Liver (tissue), 10 donors: ENCODE measurements at places on chromosomes 16 and 17.
A peak's percentile ranks its signal among the peaks of the same experiment; 100 is the strongest.

DNA sequence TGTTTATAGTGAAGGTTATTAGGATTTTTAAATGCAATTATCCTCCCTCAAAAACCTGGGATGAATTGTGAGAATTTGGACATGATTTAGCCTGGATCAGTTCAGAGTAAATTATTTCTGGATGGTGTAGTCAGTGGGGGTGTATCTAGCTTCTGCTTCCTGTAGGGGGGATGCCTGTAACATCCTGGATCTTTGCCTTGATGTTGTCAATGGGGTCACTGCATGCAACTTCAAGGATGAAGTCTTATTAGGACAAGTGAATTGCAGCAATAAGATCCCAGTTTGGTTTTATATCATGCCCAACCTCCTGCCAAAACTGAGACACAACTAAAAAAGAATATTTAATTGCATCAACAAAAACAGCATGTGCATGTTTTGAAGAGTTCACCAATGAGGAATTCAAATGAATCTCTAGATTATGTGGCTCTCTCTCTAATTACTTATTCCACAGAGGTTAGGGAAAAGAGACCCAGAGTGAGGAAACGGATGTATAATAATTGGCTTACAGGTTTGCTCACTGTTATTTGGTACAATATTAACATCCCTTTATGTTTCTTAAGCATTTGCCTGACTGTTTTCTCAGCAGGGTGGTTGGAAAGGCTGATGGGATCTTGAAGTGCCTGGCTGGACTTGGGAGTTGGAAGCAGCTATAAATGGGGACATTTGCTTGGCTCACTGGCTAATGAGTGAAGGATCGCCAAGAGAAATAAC is 159.8 kb downstream of the HS3ST3B1 start:
- DNase-seq: no peak

DNA sequence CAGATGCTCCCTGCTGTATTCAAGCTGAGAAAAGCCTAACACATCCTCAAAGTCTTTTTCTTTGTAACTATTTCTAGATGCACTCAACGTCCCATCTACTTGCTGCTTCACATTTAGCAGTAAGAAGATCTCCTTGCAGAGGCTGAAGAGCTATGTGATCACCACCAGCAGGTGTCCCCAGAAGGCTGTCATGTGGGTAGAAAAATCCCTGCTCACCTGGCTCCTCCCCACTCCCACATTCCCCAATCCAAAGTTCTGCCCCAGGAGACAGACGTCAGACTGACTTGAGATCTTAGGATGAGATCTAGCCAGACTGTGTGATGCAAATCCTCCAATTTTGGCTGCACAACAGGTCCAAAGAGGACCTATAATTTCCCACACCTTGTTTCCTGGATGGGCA is 1.1 kb downstream of the CCL13 start:
- no peak for DNase-seq

GRCh38 chr17:82881900-82882714 is 42.3 kb upstream of the ZNF750 start:
- DNase-seq: no peak

DNA sequence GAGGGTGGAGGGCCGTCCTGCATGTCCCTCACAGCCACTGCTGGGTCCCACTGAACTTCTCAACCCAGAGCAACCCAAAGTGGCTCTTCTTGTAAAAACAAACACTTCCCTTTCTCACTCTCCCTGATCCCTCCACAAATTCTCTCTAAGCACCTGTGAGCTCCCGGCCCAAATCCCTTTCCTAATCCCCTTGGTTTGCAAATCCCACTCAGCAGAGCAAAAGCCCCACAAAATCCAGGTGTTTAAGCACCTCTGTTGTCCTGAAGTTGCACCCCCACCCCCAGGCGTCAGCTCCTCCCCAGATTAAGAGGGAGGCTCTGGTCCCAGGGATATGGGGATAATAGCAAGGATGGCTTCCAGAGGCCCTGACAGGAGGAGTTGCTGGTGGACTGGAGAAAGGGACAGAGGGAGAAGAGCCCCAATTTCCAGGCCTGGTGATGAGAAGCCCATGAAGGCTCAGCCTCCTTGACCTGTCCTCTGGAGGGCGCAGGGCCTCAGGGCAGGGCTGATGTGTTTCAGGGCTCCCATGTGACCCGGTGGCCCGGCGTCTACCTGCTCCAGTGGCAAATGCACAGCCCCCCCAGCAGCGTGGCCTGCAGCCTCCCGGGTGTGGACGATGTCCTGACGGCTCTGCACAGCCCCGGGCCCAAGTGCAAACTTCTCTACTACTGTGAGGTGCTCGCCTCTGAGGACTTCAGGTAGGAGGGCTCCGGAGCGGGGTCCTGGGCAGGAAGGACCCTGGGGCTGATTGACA is 23.0 kb downstream of the NAGPA start:
- DNase-seq: no peak

DNA sequence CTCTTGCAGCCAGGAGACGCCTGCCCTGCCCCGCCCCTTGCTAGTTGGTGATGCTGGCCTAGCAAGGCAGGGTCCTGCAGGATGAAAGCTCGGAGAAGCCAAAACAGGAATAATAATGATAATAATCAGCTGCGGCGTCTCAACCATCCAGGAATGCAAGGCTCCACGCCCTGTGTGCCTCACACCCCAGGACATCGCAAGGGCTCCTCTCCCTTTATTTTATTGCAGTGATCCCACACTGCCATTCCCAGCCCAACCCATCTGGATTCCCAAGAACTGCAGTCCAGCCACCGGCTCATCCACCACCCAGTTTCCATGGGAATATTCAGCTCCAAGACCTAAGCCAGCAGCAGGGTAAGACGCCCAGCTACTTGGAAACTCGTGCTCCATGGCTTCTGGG is 21.0 kb upstream of the ZNF652 start:
- DNase-seq: no peak

DNA sequence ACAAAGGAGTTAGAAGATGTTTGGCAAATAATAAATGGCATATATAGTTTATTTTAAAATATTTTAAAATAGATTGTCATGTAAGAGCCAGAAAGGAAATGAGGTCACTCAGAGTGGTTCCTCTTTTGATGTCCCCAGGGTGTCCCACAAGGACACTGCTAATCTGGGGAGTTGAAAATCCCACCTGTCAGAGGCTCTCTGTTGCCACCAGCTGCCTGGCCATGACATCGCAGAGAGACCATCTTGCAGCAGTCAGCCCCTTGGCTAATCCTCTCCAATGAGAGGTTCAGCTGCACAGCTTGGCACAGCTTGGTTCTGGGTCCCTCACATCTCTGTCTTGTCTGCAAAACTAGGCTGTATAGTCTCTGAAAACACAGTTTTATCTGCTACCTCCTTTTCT is 11.0 kb upstream of the RBFOX1 start:
- no peak for DNase-seq

- no peak for DNase-seq
Observed at GRCh38 chr16:86040496-86040895, 141.5 kb downstream of the IRF8 start.

- peak; percentile 59 for DNase-seq
Observed at GRCh38 chr17:33674685-33675084, 381.6 kb upstream of the ASIC2 start.

- no peak for DNase-seq
Observed at GRCh38 chr17:9894231-9894630, 10.8 kb downstream of the RCVRN start.

GRCh38 chr17:77770331-77771105 is 188.0 kb upstream of the TNRC6C start:
- no peak for DNase-seq
